ENCODE measurements at places on chromosomes 5 and 9.

GRCh38 chr5:125411071-125411743 lies 664.8 kb upstream of the ZNF608 start:
- H3K36me3 ChIP-seq: no peaks in the 10 kb centered on the region
- peaks cover 27% of the 10 kb centered on the region for H3K4me1 ChIP-seq
- H3K27ac ChIP-seq: peak overlapping the region; percentile 49
- DNase-seq: peak; percentile 79
- H3K4me3 ChIP-seq: peak overlapping the region; percentile 28

DNA sequence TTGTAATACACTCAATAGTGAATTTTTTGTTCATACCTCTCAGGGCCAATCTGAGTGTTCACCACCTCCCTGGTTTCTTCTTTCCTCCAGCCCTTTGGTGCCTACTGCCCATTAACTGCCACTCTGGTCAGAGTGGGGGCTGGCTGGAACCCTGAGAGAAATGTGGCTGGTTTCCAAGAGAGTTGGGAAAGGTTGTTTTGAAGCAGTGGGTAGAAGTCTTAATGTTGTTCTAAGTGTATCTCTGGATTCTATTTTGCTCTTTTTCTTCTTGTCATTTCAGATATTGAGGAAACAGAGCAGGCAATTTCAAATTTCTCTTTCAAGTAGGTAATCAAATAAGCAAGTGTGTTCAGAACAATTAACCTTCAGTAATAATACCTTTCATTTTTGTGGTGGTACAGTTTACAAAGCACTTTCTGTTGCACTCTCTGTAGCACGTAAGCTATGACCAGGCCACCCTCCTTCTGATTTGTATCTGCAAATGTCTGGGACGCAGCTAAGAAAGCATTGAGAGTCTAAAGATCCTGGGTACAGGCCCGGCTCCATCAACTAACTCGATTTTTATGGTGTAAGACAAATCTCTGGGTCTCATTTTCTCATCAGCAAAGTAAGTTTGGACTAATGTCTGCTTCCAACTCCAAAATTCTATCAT lies 8.4 kb downstream of the SLC1A3 start:
- H3K4me3 ChIP-seq: no peak overlapping the region
- H3K27me3 ChIP-seq: no peaks in the 10 kb centered on the region
- no peak for DNase-seq
- no peaks in the 10 kb centered on the region for H3K4me1 ChIP-seq

DNA sequence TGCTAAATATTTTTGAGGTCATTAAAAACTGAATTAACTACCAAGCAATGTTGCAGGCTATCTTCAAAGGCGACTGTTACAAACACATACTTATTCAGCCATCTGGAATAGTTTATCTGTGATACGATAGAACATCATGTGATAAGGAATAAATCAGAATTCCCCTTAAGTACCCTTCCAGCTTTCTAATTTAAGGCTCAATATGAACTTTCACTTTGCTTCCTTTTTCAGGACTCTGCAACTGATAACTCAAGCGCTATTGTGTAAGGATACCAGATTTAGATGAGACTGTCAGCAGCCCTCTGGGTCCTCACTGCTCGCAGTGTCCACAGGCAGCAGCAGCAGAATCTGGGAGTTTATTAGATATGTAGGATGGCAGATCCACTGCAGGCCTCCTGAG lies 416.3 kb downstream of the SPATA31D1 start:
- no peaks in the 10 kb centered on the region for H3K27me3 ChIP-seq
- H3K4me3 ChIP-seq: no peak overlapping the region
- peak; percentile 55 for DNase-seq
- no peak overlapping the region for H3K27ac ChIP-seq
- no peaks in the 10 kb centered on the region for H3K36me3 ChIP-seq

DNA sequence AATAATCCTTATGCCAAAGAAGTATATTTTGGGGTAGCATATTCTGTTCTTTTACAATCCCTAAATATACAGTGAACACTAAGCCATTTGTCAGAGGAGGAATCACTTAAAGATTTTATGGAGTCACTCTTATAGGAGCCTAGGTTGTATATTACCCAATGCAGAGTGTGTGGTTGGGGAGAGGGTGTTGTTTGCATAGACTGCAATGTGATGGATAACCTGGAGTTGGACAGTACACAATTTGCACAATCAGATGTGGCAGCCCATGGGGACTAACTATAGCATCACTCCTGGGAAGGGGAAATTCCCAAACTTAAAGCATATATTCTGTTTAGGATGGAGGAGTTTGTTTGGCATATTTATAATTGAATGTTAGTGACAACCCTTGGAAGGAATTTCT lies 9.6 kb upstream of the NDFIP1 start:
- no peak overlapping the region for H3K4me3 ChIP-seq
- DNase-seq: no peak
- no peak overlapping the region for H3K27ac ChIP-seq
- H3K36me3 ChIP-seq: no peaks in the 10 kb centered on the region

DNA sequence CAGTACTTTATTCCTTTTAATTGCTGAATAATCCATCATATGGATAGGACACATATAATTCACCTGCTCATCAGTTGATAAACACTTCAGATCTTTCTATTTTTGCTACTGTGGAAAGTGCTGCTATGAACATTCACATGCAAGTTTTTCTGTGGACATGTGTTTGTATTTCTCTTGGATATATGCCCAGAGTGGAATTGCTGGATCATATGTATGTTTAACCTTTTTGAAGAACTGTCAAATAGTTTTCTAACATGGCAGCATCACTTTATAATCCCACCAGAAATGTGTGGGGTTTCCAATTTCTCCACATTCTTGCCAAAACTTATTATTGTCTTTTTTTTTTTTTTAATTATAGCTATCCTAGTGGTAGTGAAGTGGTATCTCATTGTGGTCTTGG lies 15.1 kb downstream of the CARTPT start:
- DNase-seq: peak; percentile 12
- no peaks in the 10 kb centered on the region for H3K36me3 ChIP-seq
- H3K27me3 ChIP-seq: peaks cover 3% of the 10 kb centered on the region

DNA sequence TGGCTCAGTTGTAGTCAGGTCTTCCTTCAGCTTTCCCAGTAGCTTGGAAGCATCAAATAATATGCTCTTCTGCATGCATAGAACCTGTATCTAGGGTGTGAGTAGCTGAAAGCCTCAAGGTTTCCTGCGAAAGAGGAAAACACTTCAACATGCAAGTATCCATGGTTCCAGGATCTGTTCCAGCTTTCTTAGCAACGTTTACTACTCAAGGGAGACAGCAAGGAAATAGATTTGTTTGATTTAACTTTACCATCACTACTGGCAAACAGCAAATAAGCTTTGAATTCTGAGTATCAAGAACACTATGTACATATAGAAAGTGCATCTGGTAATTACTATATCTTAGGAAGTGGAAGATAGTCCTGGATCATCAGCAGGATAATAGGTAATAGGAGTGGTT lies 341.0 kb downstream of the PRR16 start:
- no peaks in the 10 kb centered on the region for H3K36me3 ChIP-seq
- H3K27ac ChIP-seq: no peak overlapping the region
- DNase-seq: no peak
- H3K4me1 ChIP-seq: peaks cover 2% of the 10 kb centered on the region
- no peak overlapping the region for H3K4me3 ChIP-seq

DNA sequence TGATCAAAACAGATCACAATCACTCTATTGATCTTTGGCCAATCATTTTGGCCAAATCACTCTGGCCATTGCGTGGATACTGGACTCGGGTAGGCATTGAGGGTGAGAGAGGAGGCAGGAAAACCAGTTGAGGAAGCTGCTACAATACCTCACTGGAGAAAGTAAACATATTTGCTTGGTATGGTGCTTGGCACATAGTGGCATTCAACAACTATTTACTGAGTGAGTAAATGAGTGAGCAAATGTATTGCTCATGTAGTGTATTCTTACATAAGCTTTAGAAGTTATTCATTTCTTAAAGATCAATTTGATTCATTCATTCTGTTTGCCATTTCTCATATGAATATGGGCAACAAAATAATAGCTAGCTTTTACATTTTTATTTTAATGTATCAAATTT lies 4.0 kb upstream of the DEPDC1B start:
- H3K4me3 ChIP-seq: no peak overlapping the region
- no peaks in the 10 kb centered on the region for H3K4me1 ChIP-seq
- H3K27me3 ChIP-seq: no peaks in the 10 kb centered on the region
- DNase-seq: no peak

- H3K4me1 ChIP-seq: no peaks in the 10 kb centered on the region
- H3K36me3 ChIP-seq: no peaks in the 10 kb centered on the region
- DNase-seq: no peak
- no peak overlapping the region for H3K4me3 ChIP-seq
- H3K27me3 ChIP-seq: no peaks in the 10 kb centered on the region
- no peak overlapping the region for H3K27ac ChIP-seq
Observed at GRCh38 chr9:126417043-126417442, 90.4 kb downstream of the MVB12B start.

- H3K27me3 ChIP-seq: no peaks in the 10 kb centered on the region
- DNase-seq: no peak
- H3K4me3 ChIP-seq: no peak overlapping the region
- H3K4me1 ChIP-seq: no peaks in the 10 kb centered on the region
Observed at GRCh38 chr9:81589392-81589791, 100.0 kb downstream of the TLE1 start.

- H3K27me3 ChIP-seq: no peaks in the 10 kb centered on the region
- no peak for DNase-seq
Observed at GRCh38 chr9:107647141-107647540, 157.6 kb upstream of the KLF4 start.

DNA sequence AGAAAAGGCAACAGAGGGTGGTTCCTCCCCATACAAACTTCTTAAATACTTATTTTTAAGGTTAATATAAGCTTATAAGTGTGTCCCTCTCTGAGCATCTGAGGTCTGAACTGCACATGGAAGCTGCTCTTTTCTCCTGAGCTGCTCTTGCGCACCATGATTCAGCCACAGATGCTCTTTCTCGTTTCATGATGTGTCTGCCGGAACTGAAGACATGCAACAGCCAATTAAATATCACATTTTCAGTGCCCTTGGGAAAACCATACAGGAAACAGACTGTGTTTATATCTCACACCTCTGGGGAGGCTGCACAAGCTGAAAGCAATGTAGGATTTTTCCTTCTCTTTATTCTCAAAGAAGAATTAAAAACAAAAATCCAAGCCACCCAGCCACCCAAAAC lies 96.8 kb upstream of the NREP start:
- peaks cover 2% of the 10 kb centered on the region for H3K4me1 ChIP-seq
- H3K27ac ChIP-seq: no peak overlapping the region
- peak; percentile 61 for DNase-seq
- H3K27me3 ChIP-seq: no peaks in the 10 kb centered on the region

DNA sequence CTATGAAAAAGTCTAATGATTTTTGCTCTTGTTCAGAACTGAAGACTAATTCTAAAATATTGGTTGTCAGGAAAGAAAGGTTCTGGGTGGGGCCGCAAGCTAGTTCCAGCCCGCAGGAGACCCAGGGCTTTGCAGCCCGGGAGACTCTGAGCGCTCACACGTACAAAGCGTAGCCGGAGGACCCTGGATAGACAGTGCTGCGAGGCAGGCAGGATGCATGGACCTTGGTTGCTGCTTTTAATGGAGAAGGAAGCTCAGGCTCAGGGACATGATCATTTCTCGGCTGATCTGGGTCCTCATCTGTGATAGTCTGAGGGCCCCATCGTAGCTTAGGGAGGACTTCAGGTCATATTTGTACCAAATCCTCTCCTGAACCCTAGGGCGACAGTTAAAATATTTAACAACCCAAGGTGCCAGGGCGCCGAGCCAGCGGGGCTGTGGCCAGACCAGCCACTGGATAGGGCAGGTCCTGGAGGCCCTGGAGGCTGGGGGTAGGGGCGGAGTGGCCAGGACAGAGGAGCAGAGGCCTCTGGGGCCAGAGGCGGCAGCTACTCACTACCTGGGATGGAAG lies 70.1 kb upstream of the UNC5A start:
- H3K27me3 ChIP-seq: peaks cover 80% of the 10 kb centered on the region
- H3K4me1 ChIP-seq: no peaks in the 10 kb centered on the region
- H3K27ac ChIP-seq: no peak overlapping the region
- DNase-seq: no peak
- H3K36me3 ChIP-seq: no peaks in the 10 kb centered on the region

DNA sequence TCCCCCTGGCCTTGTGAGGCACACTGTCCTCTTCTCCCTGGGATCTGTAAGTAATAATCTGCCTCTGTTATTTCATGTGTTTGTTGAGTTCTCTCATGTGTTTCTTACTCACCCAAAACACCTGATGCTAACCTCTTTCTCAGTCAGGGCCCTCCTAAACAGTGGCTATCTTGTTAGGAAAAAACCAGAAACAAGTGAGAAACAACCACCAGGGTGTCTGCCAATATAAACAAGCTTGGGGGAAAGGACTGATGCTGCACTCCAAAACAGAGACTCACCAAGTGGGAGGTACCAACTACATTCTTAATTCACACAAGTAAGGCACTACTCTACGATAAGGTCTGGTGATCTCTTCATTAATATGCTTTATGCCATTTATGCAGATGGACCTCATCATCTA lies 564.4 kb downstream of the SEMA5A start:
- H3K27me3 ChIP-seq: no peaks in the 10 kb centered on the region
- H3K36me3 ChIP-seq: no peaks in the 10 kb centered on the region
- no peak overlapping the region for H3K4me3 ChIP-seq

GRCh38 chr5:176171171-176171760 lies 67.0 kb upstream of the SIMC1 start:
- no peak overlapping the region for H3K27ac ChIP-seq
- no peaks in the 10 kb centered on the region for H3K27me3 ChIP-seq
- no peak for DNase-seq
- no peaks in the 10 kb centered on the region for H3K4me1 ChIP-seq

DNA sequence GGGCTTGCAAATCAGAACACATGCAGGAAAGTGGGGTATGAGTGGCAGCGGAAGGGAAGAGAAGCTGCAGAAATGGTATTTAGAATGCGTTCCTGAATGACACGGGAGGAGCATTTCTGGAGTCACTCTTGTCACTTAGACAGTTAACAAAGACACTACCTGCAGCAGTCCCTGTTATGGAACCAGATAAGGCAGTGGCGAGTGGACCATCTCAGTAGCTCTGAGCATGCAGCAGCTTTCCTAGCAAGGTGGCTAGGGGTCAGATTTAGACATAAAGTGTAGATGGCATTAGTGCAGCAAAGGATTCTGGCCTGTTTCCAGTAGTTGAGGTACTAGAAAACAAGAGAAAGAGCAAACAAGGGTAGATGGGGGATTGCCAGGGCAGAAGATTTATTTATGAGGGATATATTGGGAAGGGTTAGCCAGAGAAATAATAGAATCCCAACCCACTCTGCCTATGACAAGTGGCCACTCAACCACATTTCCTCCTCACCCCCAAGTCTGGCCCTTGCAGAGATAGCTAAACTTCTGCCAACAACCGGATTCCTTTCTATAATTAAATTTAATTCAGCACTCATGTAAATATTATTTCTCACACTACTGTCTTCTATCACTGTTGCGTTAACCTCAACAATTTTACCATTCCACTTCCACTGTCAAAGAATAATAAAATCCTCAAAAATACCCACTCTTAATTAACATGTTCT lies 201.6 kb downstream of the DCP2 start:
- no peaks in the 10 kb centered on the region for H3K36me3 ChIP-seq
- no peaks in the 10 kb centered on the region for H3K4me1 ChIP-seq
- H3K4me3 ChIP-seq: no peak overlapping the region
- no peak for DNase-seq
- no peak overlapping the region for H3K27ac ChIP-seq

- DNase-seq: no peak
- no peaks in the 10 kb centered on the region for H3K36me3 ChIP-seq
Observed at GRCh38 chr5:155676967-155677366, 650.0 kb upstream of the SGCD start.

GRCh38 chr9:104725014-104725413 lies 22.5 kb upstream of the NIPSNAP3A start:
- H3K4me3 ChIP-seq: no peak overlapping the region
- H3K27ac ChIP-seq: no peak overlapping the region
- H3K27me3 ChIP-seq: no peaks in the 10 kb centered on the region
- no peak for DNase-seq
